Urinary bladder (tissue), 4 donors: ENCODE measurements at places on chromosomes 2 and 18. TPM values are rescaled to one million over a fixed set of nuclear protein-coding genes. Genes with fewer than 3 reads are reported as not detected.

PLCL1 gene
- 6.0 TPM for polyA plus RNA-seq

TBR1 gene
- not detected for polyA plus RNA-seq

HOXD13 gene
- polyA plus RNA-seq: 4.1 TPM

GFPT1 gene
- 8.7 TPM for polyA plus RNA-seq

STK17B gene
- polyA plus RNA-seq: 6.0 TPM

GRCh38 chr2:224436634-224437033 is 34.7 kb upstream of the FAM124B start:
- DNase-seq: no peak

DNA sequence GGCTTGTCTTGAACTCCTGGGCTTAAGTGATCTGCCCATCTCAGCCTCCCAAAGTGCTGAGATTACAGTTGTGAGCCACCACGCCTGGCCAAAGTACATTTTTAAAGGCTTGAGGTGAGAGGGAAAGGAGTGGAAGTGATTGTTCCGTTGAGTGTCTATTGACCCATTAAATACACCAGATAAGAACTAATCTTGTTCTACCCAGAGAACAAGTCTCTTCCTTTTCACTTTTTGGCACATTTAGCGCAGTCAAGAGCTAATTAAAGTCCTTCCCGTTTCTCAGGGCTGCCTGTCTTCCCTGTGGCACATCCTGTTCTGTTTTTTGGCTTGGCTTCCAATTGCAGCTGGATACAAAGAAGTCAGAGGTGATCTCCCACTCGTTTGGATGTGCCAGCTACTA is 172.3 kb downstream of the ALPK2 start:
- no peak for DNase-seq

DNA sequence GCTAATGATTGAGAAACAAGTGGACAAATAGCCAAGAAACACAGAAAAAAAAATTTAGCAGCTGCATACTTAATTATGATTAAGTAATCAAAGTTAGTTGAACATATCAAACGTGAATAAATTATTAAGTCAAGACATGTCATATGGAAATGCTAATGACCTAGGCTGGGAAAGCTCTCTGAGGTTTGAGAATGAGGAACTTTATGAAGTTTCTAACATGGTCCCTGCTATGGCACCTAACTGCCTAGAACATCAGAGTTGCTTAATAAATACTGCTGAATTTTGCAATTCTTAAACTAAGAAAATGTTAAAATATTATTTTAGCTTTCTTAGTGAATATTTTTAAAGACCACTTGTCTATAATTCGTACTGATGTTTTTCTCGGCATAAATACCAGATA is 99.8 kb downstream of the AFF3 start:
- no peak for DNase-seq

GRCh38 chr2:220043155-220043989 is 415.9 kb downstream of the SLC4A3 start:
- DNase-seq: no peak
